ENCODE measurements at places on chromosomes 13 and 19.

DNA sequence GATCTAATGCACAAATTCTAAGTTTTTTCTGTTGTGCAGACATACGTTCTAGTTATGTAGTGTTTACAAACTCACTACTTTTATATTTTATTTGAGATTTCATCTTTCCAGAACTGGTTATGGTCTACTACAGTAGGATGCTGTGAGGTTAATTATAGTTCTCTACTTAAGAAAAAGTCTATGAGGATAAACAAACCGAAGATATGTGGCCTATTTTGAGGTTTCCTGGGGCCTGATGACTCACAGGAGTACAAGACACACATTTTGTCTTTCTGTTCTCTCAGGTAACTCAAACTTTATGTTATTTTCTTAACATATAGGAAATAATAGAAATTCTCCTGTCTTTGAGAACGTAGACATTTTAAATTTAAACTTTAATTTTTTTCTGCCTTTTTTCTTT, 45.1 kb downstream of the PCDH20 start:
- no peak for DNase-seq

DNA sequence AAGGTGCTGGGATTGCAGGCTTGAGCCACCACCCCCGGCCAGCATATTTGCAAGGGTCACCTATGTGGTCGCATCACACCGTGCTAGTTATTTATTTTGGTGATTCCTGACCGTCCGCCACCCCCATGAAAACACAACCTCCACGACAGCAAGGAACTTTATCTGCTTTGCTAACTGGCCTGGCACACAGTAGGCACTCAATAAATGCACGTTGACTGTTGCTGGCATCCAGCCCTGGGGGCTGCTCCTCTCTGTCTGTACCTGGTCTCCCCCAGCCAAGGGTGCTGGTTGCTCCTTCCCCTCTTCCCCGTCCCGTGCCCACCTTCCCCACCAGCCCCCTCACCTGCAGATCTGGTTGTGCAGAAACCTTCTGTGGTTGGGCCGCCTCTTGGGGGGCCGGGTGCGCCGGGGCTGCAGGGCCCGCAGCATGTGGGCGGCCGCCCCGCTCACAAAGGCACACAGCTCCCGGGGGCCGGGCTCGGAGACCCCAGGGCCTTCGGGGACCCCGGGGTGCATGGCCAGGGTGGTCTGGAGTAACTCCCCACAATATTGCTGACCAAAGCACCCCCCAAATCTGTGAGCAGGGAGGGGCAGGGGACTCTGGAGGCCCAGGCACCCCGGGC, 401 bp downstream of the C19orf85 start:
- DNase-seq: no peak

GRCh38 chr13:69124996-69125395, 982.6 kb upstream of the ATXN8OS start:
- no peak for DNase-seq

GRCh38 chr13:44365008-44365407, 8.6 kb upstream of the SERP2 start:
- DNase-seq: no peak

DNA sequence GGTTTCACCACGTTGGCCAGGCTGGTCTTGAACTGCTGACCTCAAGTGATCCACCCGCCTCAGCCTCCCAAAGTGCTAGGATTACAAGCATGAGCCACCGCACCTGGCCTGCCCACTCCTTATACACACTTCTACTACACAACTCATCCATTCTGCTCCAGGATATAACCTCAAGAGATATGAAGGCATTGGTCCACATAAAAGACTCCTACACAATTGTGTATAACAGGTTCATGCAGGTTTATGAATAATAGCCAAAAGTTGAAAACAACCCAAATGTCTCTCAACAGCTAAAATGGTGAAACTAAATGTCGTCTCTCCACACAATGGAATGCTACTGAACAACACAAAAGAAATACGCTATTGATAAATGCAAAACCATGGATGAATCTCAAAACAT, 58.1 kb downstream of the INSR start:
- no peak for DNase-seq

- DNase-seq: no peak
These were observed 7.3 kb downstream of the PIAS4 start for GRCh38 chr19:4014541-4015491.

- no peak for DNase-seq
These were observed 92.2 kb upstream of the SERP2 start for GRCh38 chr13:44281252-44282000.

DNA sequence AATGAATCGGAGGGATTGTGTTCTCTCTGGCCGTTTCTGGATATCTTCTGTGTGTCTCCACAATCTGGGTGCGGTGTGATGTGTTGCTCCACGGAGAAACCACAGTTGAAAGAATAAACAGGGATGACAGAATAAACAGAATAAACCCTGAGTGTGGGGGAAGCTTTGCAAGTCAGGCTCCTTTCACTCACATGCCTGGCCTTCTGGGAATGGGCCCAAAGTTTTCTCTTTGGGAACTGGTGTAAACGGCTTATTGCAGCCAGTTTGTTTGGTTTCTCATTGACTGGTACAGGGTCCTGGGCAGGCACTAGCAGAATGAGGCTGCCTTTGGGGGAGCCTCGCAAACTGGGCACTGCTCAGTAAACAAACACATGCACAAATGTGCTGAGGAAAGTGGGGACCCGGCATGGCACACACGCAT, 324.7 kb downstream of the DLEU7 start:
- DNase-seq: no peak

- no peak for DNase-seq
These were observed 7.1 kb downstream of the TLE5 start for GRCh38 chr19:3054972-3055740.

DNA sequence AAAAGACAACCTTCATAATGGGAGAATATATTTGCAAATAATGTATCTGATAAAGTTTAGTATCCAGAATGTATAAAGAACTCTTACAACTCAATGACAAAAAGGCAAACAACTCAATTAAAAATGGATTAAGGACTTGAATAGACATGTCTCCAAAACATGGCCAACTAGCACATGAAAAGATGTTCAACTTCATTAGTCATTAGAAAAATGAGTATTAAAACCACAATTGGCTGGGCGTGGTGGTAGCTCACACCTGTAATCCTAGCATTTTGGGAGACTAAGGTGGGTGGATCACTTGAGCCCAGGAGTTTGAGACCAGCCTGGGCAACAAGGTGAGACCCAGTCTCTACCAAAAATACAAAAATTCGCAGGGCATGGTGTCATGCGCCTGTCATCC, 18.8 kb upstream of the ZMYM5 start:
- DNase-seq: no peak

- no peak for DNase-seq
These were observed 28.4 kb upstream of the GPR183 start for GRCh38 chr13:99335603-99336002.

- no peak for DNase-seq
These were observed 2.7 kb upstream of the TFDP1 start for GRCh38 chr13:113581871-113582270.

DNA sequence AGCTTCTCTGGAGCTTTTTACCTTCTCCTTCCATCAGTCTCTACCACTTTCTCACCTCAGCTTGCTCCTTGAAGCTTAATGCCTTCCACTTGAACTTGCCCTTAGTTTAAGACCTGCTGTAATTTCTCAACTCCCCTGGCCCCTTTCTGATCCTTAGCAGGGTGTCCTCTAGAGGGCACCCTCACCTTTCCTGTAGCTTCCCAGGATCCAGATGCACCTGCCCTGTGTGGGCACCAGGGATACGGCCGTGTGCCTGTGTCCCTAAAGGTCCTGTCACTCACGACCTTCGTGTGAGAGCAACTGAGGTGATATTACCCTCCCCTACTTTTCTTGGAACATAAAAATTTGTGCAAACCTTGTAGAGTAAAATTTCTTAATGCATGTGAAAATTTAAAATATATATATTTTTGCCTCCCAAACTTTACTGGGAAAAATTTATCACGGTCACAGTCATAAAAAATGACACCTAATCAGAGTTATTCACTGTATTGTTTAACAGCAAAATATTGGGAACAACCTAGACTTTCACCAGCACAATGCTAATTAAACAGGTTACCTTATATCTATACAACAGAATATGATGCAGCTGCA, 46.4 kb downstream of the PSG3 start:
- DNase-seq: no peak

- DNase-seq: no peak
These were observed 10.3 kb upstream of the FUT5 start for GRCh38 chr19:5880604-5881078.

GRCh38 chr13:80642641-80643040, 301.7 kb upstream of the SPRY2 start:
- no peak for DNase-seq

DNA sequence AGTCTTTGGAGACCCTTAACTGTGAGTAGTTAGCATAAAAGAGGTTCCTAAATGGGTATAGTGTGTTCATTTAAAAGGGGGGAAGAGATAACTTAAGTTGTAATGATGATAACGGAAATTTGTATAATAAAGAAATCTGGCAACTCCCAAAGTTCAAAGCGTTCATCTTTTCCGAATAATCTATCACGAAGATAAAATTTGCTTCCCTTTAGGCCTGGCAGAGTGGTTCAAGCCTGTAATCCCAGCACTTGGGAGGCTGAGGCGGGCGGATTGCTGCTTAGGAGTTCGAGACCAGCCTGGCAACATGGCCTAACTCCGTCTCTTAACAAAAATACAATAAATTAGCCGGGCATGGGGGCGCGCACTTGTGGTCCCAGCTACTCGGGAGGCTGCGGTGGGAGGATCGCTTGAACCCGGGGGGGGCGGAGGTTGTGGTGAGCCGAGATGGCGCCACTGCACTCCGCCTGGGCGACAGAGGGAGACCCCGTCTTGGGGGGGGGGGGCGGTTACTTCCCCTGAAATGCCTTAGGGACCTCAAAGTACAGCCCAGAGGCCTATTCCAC, 934 bp downstream of the N4BP2L2 start:
- no peak for DNase-seq

DNA sequence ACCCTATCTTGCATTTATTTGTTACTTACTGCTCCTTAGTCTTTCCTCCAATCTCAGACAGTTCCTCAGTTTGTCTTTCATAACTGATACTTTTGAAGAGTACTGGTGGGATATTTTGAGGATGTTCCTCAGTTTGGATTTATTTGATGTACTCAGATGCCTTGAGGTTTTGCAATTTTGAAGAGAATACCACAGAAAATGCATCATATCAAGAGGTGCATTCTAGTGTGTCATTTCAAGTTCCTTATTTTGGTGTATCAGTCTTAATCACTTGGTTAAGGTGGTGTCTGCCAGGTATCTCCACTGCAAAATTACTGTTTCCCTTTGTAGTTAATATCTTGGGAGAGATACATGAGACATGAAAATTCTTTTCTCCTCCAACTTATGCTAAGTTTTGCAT, 75.1 kb downstream of the URI1 start:
- DNase-seq: no peak

GRCh38 chr13:113837560-113838355, 26.1 kb downstream of the GAS6 start:
- DNase-seq: no peak

- DNase-seq: no peak
These were observed 3.4 kb upstream of the IRF2BP1 start for GRCh38 chr19:45889210-45889885.

Data from NCI-H2081 treated with DMSO at 0.1 percent for 48 hours (cell line).